Pancreas (tissue), 10 donors: ENCODE measurements at places on chromosomes 2 and 18.
A peak's percentile ranks its signal among the peaks of the same experiment; 100 is the strongest.

- DNase-seq = no peak
These were observed 198.6 kb downstream of the TFCP2L1 start for GRCh38 chr2:121086450-121086849.

DNA sequence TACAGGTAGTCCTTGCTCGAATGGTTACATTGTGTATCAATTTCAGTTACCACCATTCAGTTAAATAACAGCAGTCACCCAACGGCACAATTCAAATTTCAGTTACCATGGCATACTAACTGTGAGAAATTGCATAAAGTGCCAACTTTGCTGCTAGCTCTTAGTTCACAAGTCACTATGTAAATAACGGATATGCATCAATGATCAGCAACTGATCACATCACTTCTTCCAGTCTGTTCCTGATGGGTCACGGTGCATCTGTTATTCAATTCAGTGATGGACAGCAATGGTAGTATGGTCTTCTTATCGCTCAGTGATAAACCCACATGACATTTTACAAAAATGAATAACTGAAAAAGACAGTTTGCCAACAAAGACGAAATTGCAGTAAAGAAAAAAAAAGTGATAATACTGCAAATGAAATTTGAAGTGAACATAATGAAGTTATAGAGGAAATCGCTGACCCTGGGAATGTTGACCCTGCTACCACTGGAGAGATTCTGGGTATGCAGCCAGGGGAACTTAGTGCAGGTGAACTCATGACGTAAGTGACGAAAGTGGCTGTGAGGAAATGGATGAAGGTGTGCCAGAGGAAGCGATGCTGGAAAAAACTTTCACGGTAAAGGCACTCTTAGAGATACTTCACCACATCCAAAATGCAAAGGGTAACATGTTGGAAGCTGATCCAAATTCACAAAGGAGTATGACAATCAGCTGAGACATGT is 25.9 kb upstream of the RAPGEF4 start:
- DNase-seq = no peak

- DNase-seq = no peak
These were observed 780.4 kb upstream of the NRXN1 start for GRCh38 chr2:51812138-51812866.

GRCh38 chr2:49459314-49459993 is 305.1 kb upstream of the FSHR start:
- no peak for DNase-seq

DNA sequence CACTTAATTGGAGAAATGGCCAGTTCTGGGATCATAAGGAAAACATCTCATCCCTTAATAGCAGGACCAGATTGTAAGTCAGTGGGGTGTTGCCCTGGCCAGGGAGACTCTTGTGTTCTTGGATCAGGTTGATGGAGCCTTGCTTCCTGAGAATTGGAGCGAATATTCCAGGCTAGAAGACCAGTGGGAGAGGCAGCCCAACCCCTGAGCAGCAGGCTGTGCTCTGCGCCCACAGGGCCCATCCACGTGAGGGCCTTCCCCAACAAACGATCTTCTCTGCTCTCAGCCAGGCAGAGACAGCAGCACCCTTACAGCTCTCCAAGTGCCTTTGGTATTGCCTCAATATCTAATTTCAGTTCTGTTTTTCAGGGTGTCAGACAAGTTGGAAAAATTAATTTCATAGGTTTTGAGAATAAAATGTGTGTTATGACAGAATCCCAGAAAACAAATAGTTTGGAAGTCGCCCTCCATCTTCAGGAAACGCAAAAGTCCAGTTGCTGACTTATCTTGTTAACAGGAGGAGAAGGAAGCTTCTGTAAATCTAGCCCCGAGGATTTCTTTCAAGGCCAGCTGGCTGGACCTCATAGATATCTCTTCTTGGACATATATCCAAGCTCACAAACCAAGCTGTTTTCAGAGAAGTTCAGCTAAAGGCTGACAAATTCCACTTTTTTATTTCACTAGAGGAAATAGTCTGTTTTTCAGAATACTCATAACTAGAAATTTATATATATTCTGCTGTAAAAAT is 105.5 kb downstream of the COPS8 start:
- DNase-seq = no peak

GRCh38 chr2:8364668-8365067 is 317.2 kb upstream of the ID2 start:
- peak; percentile 17 for DNase-seq

DNA sequence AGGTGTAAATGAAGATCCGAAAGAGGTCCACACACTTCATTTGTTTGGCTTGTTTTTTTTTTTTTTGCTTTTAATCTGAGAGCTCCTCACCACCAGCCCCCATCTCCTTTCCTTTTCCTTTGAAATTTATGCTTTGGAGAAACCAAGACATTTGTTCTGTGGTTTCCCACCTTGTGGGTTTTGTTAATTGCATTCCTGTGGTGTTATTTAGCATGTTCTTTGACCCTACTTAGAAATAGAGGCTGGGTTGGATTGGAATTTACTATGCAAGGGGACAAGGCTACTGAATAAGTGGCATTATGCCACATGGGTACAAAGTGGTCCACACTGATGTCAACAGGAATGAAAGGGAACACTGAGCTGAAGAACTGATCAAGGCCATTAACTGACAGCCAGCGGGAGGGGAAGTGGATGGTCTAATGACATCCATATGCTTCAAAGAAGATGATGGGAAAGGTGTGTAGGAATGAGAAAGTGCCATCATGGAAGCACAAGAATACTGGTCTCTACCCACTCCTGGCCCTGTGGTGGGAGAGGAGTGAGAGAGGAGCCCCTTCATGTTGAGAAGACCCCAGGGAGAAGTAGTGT is 8.9 kb downstream of the CCL20 start:
- DNase-seq = no peak

DNA sequence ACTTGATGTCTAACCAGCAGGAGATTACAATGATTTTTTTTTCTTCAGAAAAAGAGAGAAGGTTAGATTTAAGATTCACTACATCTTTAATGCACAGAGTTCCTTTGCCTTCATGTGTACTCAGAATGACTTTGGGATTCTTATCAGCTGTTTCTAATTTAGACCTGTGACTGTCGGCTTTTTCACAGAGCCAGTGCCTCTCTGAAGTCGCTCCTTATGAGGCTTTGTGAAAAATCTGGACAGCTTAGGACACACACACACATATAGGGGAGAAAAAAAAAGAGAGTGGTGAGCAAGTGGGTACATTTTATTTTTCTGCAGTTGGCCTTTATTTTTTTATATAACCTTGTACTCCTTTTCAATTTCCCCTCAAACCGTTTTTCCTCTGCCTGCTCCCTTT is 893.1 kb upstream of the CELF4 start:
- DNase-seq = no peak

- DNase-seq = no peak
These were observed 24.1 kb upstream of the RNU4ATAC start for GRCh38 chr2:121506621-121507020.

DNA sequence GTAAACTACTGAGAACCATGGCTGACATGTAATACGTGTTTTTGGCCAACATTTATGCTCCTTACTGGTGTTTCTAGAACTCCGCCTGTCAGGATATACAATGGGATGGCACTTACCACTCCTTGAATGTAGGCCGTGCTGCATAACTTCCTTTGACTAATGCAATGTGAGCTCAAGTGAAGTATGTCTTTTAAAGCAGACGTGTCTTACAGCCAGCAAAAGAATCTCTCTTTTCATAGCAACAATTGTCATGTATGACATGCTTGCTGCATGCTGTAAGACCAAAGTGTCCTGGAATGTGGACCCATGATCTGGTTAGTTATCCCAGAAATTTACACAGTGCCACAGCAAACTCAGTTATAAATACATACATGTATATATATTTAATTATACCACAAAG is 1202.7 kb upstream of the PIK3C3 start:
- no peak for DNase-seq

DNA sequence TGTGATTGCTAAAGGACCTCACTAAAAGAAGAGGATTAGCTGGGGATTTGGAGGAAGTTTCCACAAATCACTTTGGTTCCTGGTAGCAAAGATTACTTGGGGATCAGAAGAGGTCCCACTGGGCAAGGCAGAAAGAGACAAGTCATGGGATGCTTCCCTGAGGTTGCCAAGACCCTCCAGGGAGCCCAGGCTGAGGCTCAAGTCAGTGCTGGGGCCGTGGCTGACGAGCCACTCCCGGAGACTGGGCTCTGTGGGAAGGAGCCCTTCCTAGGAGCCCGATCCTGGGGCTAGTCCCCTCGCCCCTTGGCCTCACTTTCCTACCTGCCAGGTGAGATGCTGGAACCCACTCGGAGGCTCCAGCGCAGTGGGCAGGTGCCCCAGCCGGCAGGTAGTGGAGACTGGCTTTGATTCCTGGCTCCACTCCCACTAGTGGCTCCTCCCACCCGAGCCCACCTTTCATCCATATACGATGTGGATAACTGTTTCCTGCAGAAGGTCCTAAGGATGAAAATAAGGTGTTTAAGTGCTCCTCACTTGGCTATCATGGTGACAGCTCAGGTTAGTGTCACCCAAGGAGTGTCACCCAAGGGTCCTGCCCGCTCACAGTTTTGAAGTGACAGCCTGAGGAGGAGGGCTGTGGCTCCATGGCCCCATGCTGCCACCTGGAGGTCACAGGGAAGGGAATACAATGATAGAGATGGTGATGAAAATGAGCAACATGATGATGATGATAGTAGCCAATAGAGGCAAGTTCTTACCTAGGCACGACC is 100.5 kb downstream of the CAPN13 start:
- peak; percentile 73 for DNase-seq

GRCh38 chr18:48622911-48623431 is 84.1 kb downstream of the CTIF start:
- no peak for DNase-seq

DNA sequence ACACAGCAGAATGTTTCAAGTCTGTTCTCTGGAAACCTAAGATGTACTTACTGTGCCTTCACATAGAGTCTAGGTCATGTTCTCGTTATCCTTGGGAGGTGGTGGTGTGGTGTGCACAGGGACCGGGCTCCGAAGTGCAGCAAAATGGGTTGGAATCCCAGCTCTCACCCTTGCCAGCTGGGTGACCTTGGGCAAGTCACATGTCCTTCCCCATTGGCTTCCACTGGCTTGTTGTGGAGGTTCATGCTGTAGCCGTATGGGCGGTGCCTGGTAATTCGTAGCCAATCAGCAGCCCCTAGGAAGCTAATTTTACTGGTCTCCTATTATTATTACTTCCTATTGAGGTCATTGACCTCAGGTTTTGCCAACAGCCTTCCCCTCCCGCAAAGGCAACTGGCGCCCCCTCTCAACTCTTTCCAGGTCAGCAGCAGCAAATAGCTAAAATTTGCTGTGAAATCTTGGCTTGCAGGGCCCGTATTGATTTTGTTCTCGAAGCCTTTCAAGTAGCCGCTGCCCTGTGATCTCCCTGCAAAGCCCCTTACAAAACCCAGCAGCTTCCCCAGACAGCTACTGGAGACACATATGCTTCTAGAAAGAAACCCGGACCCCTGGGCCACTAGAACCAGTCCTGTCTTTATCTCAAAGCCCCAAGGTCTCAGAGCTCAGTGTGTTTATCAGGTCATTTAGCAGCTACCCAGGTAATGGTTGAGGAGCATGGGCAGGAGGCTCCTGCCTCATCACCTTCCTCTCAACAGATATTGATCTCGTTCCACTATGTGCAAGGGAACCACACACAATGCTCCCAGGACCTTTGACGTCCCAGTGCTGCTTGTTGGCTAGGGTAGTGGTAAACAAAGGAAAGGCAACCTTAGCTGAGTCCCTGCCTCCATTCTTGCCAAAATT is 66.5 kb upstream of the SLC1A4 start:
- no peak for DNase-seq

GRCh38 chr18:36650266-36650665 is 178.5 kb downstream of the TPGS2 start:
- no peak for DNase-seq

- no peak for DNase-seq
These were observed 540 bp upstream of the RAB10 start for GRCh38 chr2:26033270-26033817.

- no peak for DNase-seq
These were observed 257.9 kb downstream of the PTPRM start for GRCh38 chr18:7824970-7825369.

DNA sequence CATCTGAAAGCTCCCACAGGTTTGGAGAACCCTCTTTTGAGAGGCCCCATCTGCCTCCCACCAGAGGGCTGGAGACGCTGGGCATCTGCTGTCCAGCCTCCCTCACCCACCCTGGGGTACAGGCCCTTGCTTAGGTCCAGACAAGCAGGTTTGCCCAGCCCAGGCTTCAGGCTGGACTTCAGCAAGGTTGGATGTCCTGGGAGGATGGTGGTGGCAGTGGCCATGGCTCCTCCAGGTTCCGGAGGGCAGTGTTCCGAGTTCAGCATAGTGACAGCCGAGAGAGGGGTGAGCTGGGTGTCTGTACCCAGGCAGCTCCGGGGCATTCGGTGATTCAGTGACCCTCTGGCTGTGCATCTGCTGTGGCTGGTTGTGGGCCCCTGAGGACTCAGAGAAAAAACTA is 58.2 kb upstream of the HDAC4 start:
- DNase-seq = no peak

DNA sequence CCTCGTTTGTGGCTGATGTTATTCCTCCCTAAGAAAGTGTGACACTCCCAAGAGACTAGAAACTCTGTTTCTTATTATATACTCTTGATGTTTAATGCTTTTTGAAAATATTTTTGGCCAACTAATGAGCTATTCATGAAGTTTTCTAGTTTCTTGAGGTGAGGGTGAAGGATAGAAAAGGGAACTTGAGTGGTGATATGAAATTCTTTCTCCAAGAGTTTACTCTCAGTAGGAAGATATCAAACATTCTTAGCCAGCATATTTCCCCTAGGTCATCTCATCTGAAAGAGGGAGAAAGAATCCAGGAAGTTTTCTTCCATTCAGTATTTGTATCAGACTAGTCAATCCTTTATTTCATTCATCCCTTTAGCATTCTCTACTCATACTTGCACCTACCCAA is 95.7 kb downstream of the MAP3K20 start:
- no peak for DNase-seq

GRCh38 chr2:49827366-49827765 is 673.1 kb upstream of the FSHR start:
- DNase-seq = no peak

- DNase-seq = no peak
These were observed 106.1 kb downstream of the MYO1B start for GRCh38 chr2:191351298-191351697.

- DNase-seq = no peak
These were observed 118.3 kb downstream of the SH3RF3 start for GRCh38 chr2:109247340-109247739.

GRCh38 chr18:29651122-29651680 is 1391.3 kb downstream of the DSC3 start:
- no peak for DNase-seq

DNA sequence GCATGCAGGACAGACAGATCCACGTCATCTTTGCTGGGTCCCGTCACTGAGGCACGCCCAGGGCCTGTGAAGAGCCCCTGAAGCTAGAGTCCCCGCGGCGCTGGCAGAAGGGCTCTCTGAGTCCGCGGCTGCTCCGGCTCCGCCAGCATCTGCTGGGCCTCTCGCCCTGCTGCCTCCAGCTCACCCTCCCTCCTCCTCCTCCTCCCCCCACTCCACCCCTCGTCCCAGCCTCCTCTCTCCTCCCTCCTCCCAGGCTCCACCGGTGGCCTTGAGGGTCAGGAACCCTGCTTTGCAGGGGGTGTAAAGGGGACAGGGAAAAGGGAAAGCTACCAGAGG is at the start of gene TNS1:
Gene TNS1 (minus strand): TSS at position 151 of the 336 bp plus-strand sequence. CDS start 123 bp downstream, at position 28.
- peak; percentile 77 for DNase-seq

GRCh38 chr2:64860276-64860885 is 128.8 kb upstream of the SLC1A4 start:
- no peak for DNase-seq
